Endodermal cell (in vitro differentiated cells): ENCODE measurements at places on chromosomes 2 and 18. TPM values are rescaled to one million over a fixed set of nuclear protein-coding genes. Genes with fewer than 3 reads are reported as not detected.
A peak's percentile ranks its signal among the peaks of the same experiment; 100 is the strongest.

Gene NCKAP1
- 128 and 130 TPM in 2 replicates for total RNA-seq

GRCh38 chr2:150214626-150215025, 272.8 kb downstream of the RND3 start:
- peaks cover 10% of the 10 kb centered on the region for H3K4me1 ChIP-seq
- peak; percentile 55 for DNase-seq
- no peaks in the 10 kb centered on the region for H3K36me3 ChIP-seq
- H3K4me3 ChIP-seq: peak overlapping the region; percentile 12
- H3K27me3 ChIP-seq: peaks cover 14% of the 10 kb centered on the region

DNA sequence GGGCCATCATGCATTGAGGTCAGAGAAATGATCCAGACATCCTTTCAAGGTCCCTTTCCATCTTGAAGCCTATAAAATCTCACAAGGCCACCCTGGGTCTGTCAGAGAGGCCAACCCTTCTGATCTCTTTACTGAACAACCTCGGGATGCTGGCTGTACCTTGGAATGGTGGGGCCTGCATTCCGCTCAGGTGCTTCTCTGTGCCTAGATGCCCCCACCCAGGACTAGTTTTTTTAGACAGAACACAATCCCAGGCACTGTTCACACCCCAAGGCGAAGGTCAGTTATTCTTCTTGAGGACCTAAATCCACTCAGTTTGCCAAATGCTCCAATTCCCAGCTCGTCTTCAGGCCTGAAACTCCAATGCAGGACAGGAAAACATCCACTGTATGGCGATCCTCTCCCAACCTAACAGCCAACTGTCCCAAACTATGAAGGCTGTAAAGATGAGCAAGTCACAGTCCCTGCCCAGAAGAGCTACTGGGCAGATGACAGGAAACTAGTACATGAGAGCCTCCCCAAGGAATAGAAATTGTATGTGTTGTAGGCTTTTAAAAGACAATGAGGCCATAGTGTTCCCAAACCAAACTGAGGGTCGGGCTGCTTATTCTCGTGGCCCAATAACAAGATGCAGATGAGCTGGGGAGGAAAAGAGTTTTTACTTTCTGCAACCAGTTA, 154.4 kb upstream of the ACAA2 start:
- DNase-seq: no peak
- no peak overlapping the region for H3K4me3 ChIP-seq
- H3K27me3 ChIP-seq: no peaks in the 10 kb centered on the region

- DNase-seq: no peak
- no peaks in the 10 kb centered on the region for H3K4me1 ChIP-seq
- H3K27me3 ChIP-seq: no peaks in the 10 kb centered on the region
- H3K27ac ChIP-seq: no peak overlapping the region
Measured at GRCh38 chr2:186919296-186919695, 70.3 kb upstream of the ZSWIM2 start.

- peaks cover 86% of the 10 kb centered on the region for H3K36me3 ChIP-seq
- no peak overlapping the region for H3K27ac ChIP-seq
- no peaks in the 10 kb centered on the region for H3K4me1 ChIP-seq
- DNase-seq: no peak
- H3K27me3 ChIP-seq: no peaks in the 10 kb centered on the region
Measured at GRCh38 chr2:131085646-131086045, 7.6 kb downstream of the FAM168B start.

- no peak overlapping the region for H3K4me3 ChIP-seq
- no peak overlapping the region for H3K27ac ChIP-seq
- H3K36me3 ChIP-seq: no peaks in the 10 kb centered on the region
- no peaks in the 10 kb centered on the region for H3K4me1 ChIP-seq
Measured at GRCh38 chr2:11903085-11903606, 156.7 kb downstream of the LPIN1 start.

GRCh38 chr2:39469807-39470206, 32.7 kb upstream of the MAP4K3 start:
- H3K4me1 ChIP-seq: peaks cover 3% of the 10 kb centered on the region
- H3K36me3 ChIP-seq: no peaks in the 10 kb centered on the region
- H3K27me3 ChIP-seq: no peaks in the 10 kb centered on the region
- H3K4me3 ChIP-seq: no peak overlapping the region

DNA sequence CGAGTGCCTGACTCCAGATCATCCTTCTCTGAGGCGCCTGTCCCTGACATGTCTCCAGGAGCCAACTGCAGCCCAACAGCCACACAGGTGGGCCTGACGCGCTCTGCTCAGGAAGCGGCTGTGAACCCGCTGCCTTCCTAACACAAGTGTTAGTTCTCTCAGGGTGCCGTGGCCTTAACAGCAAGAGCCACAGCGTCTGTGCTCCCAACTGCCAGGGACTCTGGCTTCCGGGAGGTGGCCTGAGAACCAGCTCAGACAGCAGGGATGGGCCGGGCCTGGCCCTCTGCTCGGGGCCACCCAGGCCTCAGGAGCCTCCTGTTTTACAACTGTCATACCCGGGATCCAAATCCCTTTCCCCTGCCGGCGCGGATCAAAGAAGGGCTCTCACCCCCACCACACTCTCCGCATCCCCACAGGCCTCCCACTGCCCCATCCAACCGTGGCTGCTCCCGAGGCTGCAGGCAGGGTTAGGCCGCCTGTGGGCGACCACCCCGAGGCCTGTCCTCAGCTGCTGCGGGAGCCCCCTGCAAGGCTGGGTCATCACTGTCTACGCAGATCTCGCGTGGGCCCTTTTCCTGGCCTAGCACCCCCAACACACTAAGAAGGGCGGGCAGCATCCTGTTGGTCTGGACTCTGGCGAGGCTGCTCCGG, 114.2 kb upstream of the ZNF236 start:
- no peaks in the 10 kb centered on the region for H3K36me3 ChIP-seq
- no peaks in the 10 kb centered on the region for H3K27me3 ChIP-seq
- no peak for DNase-seq
- H3K4me1 ChIP-seq: no peaks in the 10 kb centered on the region
- H3K27ac ChIP-seq: no peak overlapping the region
- no peak overlapping the region for H3K4me3 ChIP-seq

- no peaks in the 10 kb centered on the region for H3K27me3 ChIP-seq
- DNase-seq: no peak
- no peaks in the 10 kb centered on the region for H3K4me1 ChIP-seq
- no peak overlapping the region for H3K4me3 ChIP-seq
Measured at GRCh38 chr18:44424645-44425035, 256.0 kb upstream of the SETBP1 start.

Gene ADRA2B
- total RNA-seq: 2.3 to 3.8 TPM (median 3.5 TPM) in 3 replicates

DNA sequence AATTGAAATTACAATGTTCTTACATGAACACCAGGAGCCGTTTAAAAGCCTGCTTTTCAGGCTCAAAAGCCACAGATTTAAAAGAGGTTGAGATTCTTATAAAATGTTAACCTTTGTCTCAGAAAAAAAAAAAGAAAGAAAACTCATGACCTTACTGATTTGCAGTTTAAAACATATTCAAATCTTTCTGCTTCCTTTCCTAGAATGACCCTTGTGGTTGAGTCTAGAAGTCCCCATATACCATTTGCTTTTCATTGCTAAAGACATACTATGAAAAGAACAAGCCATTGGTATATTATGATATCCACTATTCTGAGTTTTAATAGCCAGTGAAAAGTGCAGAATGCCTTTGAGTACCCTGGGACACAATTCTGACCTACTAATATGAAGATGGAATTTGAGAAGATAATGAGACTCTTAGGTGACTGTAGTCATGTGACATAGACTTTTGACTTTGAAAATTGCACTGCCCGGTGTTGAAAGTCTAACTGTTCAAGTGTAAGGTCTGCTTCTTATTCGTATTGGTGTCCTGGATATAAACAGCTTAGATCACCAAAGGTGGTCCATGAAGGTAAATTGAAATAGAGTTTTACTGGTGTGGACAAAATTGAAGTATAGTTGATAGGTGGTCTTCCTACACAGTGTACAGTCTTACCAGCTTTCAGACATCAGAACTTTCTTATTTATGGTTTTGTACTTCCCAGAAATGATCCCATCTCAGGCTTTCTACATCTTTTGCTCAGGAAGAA, 117.0 kb downstream of the DOCK10 start:
- DNase-seq: no peak
- no peaks in the 10 kb centered on the region for H3K36me3 ChIP-seq
- H3K4me3 ChIP-seq: no peak overlapping the region
- H3K27ac ChIP-seq: no peak overlapping the region
- H3K4me1 ChIP-seq: peaks cover 3% of the 10 kb centered on the region

GRCh38 chr2:10973766-10974165, 62.0 kb downstream of the KCNF1 start:
- DNase-seq: no peak
- H3K27ac ChIP-seq: peak overlapping the region; percentile 26
- no peaks in the 10 kb centered on the region for H3K4me1 ChIP-seq
- no peak overlapping the region for H3K4me3 ChIP-seq
- no peaks in the 10 kb centered on the region for H3K36me3 ChIP-seq
